ENCODE measurements at places on chromosomes 2 and 18.

GRCh38 chr18:75418293-75419005 is 9.1 kb downstream of the SMIM21 start:
- no peak for DNase-seq

- DNase-seq: no peak
These were observed 111.6 kb downstream of the SLC4A3 start for GRCh38 chr2:219739066-219739465.

DNA sequence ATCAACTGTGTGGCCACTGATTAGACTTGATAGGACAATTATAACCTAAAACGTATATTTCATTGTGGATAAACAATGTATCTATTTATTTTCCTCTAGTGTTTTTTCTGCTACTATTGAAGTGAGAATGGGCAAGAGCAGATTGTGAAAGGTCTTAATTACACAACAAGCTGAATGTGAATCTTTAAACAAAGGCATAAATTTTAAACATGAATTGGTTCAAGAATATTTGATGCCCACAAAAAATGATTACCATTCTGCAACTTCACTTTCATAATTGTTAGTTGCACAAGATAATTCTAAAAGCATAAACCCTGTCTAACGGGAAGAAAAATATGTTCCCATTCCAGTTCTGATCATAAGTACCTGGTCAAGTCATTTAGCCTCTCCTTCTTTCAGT is 285.6 kb downstream of the GULP1 start:
- DNase-seq: no peak

- no peak for DNase-seq
These were observed 656.0 kb downstream of the TDRD15 start for GRCh38 chr2:21779786-21780185.
